ENCODE measurements at places on chromosomes 3 and 15.

DNA sequence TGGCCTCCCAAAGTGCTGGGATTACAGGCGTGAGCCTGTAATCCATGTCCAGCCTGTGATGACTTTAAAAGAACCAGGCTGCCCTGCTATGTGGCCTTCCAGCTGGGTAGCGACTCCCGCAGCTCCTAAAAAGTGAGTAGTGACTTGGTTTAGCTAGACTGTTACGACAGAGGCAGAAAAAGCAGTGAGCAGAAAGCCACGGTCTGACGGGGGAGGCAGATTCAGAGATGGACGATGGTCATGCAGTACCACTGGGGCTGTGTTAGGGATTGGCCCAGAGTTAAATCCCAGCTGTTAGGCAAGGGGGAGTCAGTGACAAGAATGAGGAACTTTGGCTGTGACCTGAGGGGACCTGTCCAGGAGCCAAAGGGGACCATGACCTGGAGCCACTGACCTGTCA lies 3.1 kb upstream of the RPL29 start:
- DNase-seq = no peak

DNA sequence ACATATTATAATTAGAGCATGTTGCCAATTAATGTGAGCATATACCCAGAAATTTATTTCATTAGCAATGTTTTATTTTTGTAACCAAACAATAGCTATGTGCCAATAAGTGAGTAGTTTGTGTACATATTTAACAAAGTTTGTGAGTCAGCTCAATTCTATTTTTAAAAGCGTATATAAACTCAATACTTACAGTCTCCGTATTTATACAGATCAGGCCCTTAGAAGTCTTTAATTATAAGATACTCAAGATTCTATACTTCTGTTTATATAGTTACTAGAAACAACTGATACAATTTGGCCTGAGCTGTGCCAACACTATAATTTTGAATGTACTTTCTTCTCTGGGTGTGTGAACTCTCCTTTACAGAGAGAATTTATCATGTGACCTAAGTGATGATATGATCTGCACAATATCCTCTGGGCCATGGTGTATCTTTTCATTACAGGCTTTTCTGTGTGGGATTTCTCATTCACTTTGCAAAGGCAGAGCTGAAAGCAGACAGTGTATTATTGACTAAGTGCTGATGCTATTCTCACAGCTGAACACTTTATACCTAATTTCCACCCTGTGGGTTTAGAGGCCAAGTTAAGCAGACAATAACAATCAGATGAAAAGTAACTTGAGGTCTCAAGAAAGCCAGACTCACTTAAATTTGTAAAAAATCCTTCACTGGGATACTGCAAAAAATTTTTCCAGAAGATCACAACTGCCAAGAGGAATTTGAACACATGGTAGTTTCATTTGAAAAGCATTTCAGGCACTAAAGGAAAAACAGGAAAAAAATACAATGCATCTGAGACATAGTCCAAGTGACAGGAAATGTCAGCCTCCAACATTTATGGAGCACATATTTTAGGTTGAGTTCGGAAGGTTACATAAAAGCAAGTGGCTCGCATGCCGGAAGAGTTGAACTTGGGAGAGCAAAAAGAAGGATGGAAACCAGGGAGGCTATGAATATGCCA lies 277.9 kb upstream of the SEMA6D start:
- DNase-seq = peak; percentile 63

GRCh38 chr3:140023616-140024530 lies 88.9 kb downstream of the CLSTN2 start:
- no peak for DNase-seq

DNA sequence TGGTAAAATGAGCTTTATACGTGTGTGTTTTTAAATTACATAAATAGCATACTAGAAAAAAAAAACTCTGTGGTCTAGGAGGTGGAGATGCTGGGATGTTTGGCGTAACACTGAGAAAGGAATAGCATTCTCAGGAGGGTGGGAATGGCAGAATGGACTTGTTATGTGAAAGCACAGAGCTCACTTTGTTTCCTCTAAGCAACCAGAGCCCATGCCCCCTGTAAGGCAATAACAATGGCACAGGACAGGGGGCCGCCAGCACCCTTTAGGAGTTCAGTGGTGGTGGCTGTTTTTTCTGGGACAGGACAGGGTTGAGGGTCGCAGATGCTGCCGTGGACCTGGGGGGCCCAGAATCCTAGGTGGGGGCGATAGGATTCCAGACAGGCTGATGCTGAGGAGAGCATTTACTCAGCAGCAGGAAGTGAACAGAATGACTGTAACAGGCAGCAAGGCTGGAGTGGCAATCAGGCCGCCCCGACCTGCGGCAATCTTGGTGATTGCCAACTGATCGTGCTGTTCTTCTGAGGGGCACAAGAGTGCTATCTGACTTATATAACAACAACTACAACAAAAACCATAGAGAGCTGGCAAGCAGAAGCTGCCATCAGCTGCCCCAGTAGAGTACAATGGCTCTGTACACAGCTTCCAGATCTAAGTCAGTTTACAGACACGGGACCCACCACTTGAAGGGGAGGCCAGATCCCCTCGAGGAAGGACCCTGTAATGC lies 160.4 kb downstream of the UACA start:
- no peak for DNase-seq

GRCh38 chr3:40248591-40248990 lies 60.9 kb upstream of the EIF1B start:
- DNase-seq = no peak

DNA sequence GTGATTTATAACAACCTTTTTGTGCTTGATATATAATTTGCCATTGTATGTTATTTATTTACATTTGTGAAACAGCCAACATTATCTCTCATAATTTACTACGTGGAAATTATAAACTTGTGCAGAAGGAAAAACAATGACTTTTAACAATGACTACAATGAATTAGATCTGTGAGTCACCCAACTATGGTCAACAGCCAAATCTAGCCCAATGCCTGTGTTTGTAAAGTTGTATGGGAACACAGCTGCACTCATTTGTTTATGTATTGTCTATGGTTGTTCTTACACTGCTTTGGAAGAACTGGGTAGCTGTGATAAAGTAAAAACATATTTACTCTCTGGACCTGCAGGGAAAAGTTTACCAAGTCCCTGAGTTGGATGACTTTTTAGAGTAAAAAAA lies 110.4 kb downstream of the OTOL1 start:
- DNase-seq = no peak

- DNase-seq = no peak
These were observed 51.9 kb upstream of the KLF13 start for GRCh38 chr15:31274496-31275330.

DNA sequence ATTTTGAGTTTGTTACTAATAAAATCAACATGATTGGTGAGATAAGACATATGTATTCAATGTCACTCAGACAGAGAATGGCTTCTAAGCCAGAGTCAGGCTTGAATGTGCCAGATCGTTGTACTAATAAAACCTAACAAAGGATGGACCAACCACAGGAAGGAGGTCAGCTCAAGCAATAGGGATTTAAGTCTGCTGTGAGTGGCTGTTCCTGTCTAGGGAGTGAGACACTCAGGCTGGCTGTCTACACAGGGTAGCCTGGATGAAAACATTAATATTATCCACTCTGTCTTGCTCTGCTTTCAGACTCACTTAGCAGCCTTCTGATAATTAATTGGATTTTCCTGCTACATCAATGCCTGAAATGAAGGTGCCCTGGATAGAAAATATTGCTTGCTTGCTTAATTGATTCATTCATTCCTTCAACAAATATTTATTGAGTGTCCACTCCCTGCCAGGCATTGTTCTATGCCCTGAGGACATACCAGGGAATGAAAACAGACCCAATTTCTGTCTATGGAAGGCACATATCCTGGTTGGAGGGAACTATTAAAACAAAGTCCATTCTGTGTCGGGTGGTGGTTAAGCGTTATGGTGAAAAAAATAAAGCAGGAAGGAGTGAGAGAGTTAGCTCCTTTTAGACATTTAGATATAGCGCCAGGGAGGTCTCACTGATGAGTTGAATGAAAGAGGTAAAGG lies 239.4 kb downstream of the CHST2 start:
- no peak for DNase-seq

- DNase-seq = peak; percentile 38
These were observed 534.6 kb upstream of the ATP11B start for GRCh38 chr3:182258538-182259177.

Measured in fibroblast of skin of abdomen (primary cell).